GF-D8 (cell line): ENCODE measurements at places on chromosomes 4 and X.

- DNase-seq, result no peak
These were observed 167.5 kb upstream of the DGKK start for GRCh38 chrX:50638123-50638522.

GRCh38 chrX:40205471-40205870 lies 107.7 kb upstream of the BCOR start:
- no peak for DNase-seq

DNA sequence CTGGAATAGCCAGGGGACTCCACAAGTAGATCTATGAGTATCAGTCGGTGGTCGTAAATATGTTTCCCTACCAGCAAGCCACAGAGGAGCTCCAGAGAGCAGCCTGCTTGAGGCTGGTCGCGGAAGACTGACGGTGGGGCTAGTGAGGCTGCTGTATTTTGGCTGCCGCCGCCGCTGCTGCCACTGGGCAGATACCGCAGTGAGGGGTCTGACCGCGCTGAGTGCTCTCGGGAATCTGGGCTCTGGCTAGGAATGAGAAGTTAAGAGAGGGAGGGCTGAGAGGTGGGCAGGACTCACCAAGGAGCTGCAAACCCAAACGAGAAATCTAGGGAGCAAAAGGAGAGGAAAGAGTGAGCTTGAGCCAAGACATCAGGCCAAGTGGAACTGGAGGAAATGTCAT lies at the start of gene EXOC1L:
Gene EXOC1L (plus strand): TSS at position 157 of the 400 bp plus-strand sequence. CDS start 237 bp downstream, at position 394.
- no peak for DNase-seq

GRCh38 chrX:131199091-131199490 lies 90.0 kb downstream of the IGSF1 start:
- DNase-seq, result no peak

DNA sequence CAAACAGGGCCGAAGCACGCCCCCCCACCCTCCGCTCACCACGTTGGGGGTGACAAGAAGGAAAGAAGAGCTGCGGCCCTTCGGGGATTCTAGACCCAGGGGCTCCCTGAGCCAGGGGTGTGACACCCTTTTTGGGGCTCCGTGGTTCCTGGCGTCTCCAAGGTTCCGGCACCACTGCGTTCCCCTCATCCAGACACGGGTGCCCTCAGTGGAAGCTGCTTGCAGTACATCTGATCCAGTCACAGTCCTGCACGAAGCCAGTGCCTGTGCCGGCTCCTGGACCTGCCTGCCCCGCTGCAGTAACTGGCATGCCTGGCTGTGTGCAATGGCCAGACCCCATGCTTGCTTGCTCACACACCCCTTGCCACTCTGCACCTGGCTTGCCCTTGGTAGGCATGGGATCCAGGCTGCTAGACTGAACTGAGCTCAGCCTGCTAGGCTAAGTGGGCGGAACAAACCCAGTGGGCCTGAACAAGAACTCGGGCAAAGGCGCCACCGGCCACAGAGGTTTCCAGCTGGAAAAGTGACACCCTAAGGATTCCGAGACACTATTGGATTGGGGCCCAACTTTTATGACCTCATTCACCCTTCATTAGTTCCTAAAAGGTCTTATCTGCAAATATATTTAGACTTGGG lies 420.4 kb upstream of the AGA start:
- DNase-seq, result no peak

DNA sequence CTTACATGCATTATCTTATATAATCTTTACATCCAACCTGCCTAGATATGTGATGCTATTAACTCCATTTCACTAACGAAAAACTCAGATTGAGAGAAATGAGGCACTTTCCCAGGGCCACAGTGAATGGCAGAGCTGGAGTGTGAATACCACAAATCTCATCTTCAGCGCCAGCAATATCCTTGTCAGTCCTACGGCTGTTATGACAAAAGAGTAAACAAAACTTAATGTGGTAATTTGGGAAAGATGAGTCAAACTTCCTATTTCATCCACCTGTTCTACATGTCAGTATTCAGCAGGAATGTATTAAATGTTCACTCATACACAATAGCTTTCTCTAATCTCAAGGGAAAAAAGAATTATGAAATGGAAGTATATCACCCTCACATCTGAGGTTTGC lies 56.9 kb downstream of the FAT1 start:
- DNase-seq, result no peak

DNA sequence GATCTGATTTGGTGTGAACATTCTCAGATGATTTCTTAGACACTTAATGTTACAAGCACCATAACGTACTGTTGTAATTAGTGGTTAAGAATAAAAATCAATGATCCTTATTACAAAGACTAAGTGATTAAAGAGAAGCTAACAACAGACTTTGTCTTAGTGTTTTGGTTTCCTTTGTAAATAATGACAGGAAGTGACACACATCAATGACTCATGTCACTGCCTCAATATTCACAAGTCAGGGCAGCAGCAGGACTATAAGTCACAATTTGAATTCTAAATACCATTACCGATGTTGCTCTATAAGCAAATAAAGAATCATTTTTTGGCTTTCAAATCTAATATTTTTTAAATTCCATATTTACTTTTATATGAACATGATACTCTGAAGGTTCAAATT lies 115.8 kb upstream of the FAT4 start:
- no peak for DNase-seq

- no peak for DNase-seq
These were observed 2338.8 kb downstream of the PCDH7 start for GRCh38 chr4:33058998-33059397.

- DNase-seq, result no peak
These were observed 34.5 kb downstream of the TSPAN7 start for GRCh38 chrX:38595801-38596200.

GRCh38 chr4:139014371-139015268 lies 961 bp upstream of the NOCT start:
- no peak for DNase-seq

- DNase-seq, result no peak
These were observed 15.0 kb upstream of the HPGDS start for GRCh38 chr4:94357624-94358023.

DNA sequence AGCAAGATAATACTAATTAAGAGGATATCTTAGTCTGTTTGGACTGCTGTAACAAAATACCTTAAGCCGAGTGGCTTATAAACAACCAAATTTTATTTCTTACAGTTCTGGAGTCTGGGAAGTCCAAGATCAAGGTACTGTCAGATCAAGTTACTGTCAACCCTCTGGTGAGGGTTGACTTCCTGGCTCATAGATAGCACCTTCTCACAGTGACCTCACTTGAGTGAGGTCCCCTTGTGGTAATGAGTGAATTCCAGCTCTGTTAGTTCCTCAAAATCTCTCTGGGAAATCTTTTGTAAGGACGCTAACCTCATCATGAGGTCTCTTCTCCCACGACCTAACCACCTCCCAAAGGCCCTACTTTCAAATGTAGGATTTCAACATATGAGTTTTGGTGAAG lies 36.9 kb upstream of the ADGRA3 start:
- no peak for DNase-seq
